Immature natural killer cell (primary cell): ENCODE measurements at places on chromosomes 4 and X. TPM values are rescaled to one million over a fixed set of nuclear protein-coding genes. Genes with fewer than 3 reads are reported as not detected.

DNA sequence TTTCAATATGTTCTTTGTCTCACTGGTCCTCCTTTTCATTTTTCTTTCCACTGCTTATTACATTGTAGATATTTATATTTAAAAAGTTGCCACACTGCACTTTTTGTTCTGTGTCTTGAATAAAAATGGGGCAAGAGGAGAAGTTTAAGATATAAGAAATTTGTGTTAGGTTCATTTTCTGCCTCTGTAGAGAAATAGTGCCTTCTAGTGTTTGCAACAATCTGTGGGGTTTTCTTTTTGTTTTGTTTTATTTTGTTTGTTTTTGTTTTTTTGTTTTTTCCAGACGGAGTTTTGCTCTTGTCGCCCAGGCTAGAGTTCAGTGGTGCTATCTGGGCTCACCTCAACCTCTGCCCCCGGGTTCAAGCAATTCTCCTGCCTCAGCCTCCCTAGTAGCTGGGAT, 20.1 kb upstream of the SMIM14 start:
- no peak overlapping the region for H3K4me3 ChIP-seq
- H3K36me3 ChIP-seq: no peaks in the 10 kb centered on the region
- no peak overlapping the region for H3K27ac ChIP-seq
- H3K27me3 ChIP-seq: peaks cover 3% of the 10 kb centered on the region
- no peak for DNase-seq

GRCh38 chr4:83250687-83251446, 33.7 kb downstream of the COQ2 start:
- no peak overlapping the region for H3K4me3 ChIP-seq
- peaks cover 2% of the 10 kb centered on the region for H3K36me3 ChIP-seq
- peak overlapping the region; percentile 86 for H3K27ac ChIP-seq

- peaks cover 3% of the 10 kb centered on the region for H3K27me3 ChIP-seq
- no peak overlapping the region for H3K27ac ChIP-seq
- H3K36me3 ChIP-seq: no peaks in the 10 kb centered on the region
- no peak for DNase-seq
- no peak overlapping the region for H3K4me3 ChIP-seq
These were observed 202.6 kb downstream of the PCDH19 start for GRCh38 chrX:100207331-100208024.

- no peak for DNase-seq
- peaks cover 4% of the 10 kb centered on the region for H3K4me1 ChIP-seq
- no peaks in the 10 kb centered on the region for H3K36me3 ChIP-seq
- no peak overlapping the region for H3K27ac ChIP-seq
- peaks cover 4% of the 10 kb centered on the region for H3K27me3 ChIP-seq
These were observed 22.7 kb upstream of the SRD5A3 start for GRCh38 chr4:55323375-55323774.

- H3K36me3 ChIP-seq: no peaks in the 10 kb centered on the region
- DNase-seq: no peak
- no peak overlapping the region for H3K27ac ChIP-seq
- no peaks in the 10 kb centered on the region for H3K4me1 ChIP-seq
- H3K4me3 ChIP-seq: no peak overlapping the region
These were observed 106.2 kb upstream of the MAML3 start for GRCh38 chr4:140260227-140260626.

DNA sequence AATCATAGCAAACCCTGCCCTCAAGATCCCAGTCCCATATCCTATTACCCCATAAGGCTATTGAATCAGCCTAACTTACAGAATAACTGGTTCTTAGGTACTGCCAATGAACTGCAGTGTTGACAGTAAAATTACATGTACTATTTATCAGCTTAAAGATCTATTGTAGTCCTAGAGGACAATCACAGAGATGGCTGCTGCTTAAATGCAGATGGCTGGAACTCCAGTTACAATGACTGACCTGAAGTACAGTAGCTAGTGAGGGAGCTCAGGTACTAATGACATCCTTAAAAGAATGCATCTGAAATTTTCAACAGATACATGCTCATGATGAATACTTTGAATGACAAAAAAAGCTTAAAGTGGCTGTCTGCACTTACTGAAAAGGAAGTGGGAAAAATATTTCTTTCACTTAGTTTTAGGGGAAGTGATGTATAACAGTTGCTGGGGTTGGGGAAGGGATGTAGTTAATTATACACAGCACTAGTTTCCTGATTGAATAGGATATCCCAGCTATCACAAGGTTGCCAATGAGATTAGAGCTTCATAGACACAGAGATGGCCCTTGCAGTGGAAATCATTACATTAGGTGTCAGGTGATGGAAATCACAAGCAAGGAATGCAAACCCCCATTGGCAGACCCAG, 42.0 kb downstream of the USP26 start:
- no peak for DNase-seq
- peaks cover 5% of the 10 kb centered on the region for H3K27me3 ChIP-seq
- no peak overlapping the region for H3K27ac ChIP-seq
- H3K4me3 ChIP-seq: no peak overlapping the region
- H3K36me3 ChIP-seq: no peaks in the 10 kb centered on the region

DNA sequence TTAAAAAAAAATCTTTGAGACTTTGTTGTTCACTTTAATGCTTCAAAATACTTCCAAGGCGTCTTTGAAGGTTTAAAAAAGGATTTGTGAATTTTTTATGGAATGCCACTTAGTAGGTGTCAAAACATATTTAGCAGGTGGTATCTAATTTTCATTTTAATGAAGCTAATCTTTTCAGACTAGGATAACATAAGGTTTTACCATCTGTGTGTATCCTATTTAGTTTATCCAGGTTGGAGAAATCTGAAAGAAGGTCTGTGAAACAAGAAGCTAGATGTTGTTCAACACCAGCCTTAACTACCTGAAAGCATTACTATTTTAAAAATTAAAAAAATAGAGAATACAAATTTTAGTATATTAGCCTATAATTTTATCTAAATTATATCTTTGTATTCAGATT, 193.4 kb downstream of the GRID2 start:
- DNase-seq: no peak
- no peaks in the 10 kb centered on the region for H3K27me3 ChIP-seq
- no peaks in the 10 kb centered on the region for H3K36me3 ChIP-seq
- no peak overlapping the region for H3K4me3 ChIP-seq
- H3K27ac ChIP-seq: no peak overlapping the region

- H3K36me3 ChIP-seq: no peaks in the 10 kb centered on the region
- H3K4me3 ChIP-seq: no peak overlapping the region
- H3K4me1 ChIP-seq: no peaks in the 10 kb centered on the region
These were observed 82.0 kb upstream of the FAM241A start for GRCh38 chr4:112063260-112063659.

DNA sequence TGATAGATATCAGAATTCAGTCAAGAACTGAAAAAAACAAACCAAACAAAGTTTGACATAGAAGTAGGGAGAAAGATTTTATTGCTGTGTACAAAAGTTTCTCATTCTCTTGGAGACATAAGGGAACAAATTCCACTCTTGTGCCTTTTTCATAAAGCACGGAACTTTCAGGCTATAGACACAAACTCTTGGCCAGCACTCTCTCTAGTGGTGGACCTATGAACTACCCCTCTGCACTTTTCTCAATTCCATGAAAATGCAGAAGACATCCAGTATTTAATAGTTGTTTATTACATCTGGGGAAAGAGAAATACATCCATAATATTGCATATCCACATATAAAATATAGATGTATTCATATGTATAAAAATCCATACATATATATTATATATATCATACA, 291.6 kb upstream of the HS3ST1 start:
- no peaks in the 10 kb centered on the region for H3K36me3 ChIP-seq
- H3K27ac ChIP-seq: no peak overlapping the region
- H3K27me3 ChIP-seq: no peaks in the 10 kb centered on the region
- DNase-seq: no peak

DNA sequence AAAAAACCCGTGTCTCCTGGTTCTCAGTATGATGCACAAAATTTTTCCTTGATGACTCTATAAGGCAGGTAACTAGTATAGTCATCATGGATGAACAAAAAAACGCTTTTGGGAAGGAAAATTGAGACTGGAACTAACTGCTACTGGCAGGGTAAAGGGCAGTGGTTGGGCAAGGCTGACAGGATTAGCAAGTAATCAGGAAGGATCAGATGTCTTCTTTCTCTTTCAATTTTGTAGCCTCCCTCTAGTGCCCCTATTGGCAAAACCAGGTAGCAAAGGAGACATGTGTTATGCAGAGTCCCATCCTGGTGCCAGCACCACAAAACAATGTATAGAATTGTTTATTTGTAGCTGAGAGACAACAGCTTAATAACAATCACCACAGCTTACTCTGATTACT, 12.8 kb upstream of the SLITRK4 start:
- no peak overlapping the region for H3K27ac ChIP-seq
- no peaks in the 10 kb centered on the region for H3K27me3 ChIP-seq
- no peaks in the 10 kb centered on the region for H3K36me3 ChIP-seq
- no peaks in the 10 kb centered on the region for H3K4me1 ChIP-seq
- no peak for DNase-seq
- H3K4me3 ChIP-seq: no peak overlapping the region

DNA sequence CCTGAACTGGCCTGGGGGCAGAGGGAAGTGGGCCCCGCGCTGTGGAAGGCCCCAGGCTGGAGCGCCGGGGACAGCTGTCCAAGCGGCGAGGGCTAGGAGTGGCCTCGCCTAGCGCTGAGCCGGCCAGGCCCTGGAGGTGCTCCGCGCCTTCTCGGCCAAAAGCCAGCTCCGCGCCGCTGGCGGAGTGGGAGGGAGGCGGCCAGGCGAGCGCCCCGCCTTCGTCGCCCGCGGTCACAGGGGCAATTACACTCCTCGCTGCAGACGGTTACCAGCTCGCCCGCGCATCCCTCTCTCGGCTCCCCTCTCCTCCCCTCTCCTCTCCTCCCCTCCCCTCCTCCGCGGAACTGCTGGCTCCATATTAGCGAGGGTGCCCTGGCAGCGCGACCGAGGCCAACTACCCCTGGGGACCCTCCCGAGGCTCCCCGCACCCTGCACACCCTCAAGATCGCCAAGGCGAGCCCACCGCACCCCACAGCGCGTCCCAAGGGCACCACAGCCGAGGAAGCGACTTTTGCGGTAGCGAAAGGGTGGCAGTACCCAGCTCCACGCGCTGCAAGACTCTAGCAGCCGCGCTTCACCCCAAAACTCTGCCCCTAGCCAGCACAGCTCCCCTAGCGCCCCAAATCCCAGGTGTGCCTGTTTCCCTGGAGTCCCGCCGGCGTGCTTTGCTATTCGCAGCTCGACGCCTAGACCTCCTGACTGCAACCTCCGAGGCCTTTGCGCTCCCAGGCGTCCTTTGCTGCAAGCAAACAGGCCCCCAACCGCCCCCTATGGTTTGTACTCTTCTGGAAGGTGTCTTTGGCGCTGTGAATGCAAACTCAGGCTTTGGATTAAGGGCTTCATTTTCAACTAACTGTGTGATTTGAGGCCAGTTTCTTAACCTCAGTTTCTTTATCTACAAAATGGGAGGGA, 91.4 kb downstream of the BCOR start:
- H3K36me3 ChIP-seq: no peaks in the 10 kb centered on the region
- no peak overlapping the region for H3K27ac ChIP-seq
- H3K4me1 ChIP-seq: no peaks in the 10 kb centered on the region
- H3K4me3 ChIP-seq: no peak overlapping the region
- DNase-seq: no peak

DNA sequence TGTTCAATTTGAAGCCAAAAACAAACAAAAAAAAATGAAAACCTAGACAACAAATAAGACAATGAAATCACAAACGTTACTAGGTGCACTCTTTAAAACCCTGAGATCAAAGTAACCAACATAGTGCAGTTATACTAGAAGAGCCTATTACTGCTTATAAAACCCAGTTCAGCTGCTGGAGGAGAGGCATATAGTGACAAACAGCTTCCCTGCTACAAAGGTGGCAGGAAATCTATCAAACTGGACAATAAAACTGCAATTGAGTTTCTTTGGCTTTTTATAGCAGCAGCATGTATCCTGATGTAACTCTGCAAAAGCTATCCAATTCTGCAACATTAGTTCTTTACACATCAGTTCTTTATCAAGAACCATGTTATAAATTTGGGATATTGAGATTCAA, 155.6 kb downstream of the LRBA start:
- H3K36me3 ChIP-seq: peaks cover 3% of the 10 kb centered on the region
- no peaks in the 10 kb centered on the region for H3K27me3 ChIP-seq
- no peak overlapping the region for H3K27ac ChIP-seq
- no peaks in the 10 kb centered on the region for H3K4me1 ChIP-seq
- no peak overlapping the region for H3K4me3 ChIP-seq

GRCh38 chrX:70498129-70498528, 53.5 kb downstream of the DLG3 start:
- H3K4me1 ChIP-seq: no peaks in the 10 kb centered on the region
- no peaks in the 10 kb centered on the region for H3K27me3 ChIP-seq
- no peak overlapping the region for H3K27ac ChIP-seq

GRCh38 chr4:150009533-150009932, 68.7 kb upstream of the DCLK2 start:
- no peak for DNase-seq
- H3K4me3 ChIP-seq: no peak overlapping the region
- H3K36me3 ChIP-seq: no peaks in the 10 kb centered on the region
- H3K4me1 ChIP-seq: no peaks in the 10 kb centered on the region
- no peak overlapping the region for H3K27ac ChIP-seq

DNA sequence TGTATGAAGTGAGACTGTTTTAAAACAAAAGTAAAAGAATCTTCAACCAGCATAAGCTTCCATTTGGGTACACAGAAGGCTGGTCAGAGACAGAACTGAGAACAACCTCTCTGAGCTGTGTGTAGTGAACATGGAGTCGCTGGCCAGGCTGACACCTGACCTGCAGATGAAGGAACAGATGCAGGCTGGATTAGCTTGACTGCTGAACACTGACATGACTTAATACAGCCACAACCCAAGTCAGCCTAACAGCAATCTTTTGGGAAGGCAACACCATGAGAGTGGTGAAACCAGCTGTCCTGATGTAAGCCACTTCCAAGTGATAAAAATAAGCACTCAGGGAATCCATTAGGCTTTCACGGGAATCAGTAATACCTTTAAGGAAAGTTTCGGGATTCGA, 10.1 kb downstream of the SCARB2 start:
- no peak overlapping the region for H3K27ac ChIP-seq
- no peaks in the 10 kb centered on the region for H3K36me3 ChIP-seq
- no peaks in the 10 kb centered on the region for H3K27me3 ChIP-seq
- no peak for DNase-seq
- H3K4me3 ChIP-seq: no peak overlapping the region
- peaks cover 29% of the 10 kb centered on the region for H3K4me1 ChIP-seq

DNA sequence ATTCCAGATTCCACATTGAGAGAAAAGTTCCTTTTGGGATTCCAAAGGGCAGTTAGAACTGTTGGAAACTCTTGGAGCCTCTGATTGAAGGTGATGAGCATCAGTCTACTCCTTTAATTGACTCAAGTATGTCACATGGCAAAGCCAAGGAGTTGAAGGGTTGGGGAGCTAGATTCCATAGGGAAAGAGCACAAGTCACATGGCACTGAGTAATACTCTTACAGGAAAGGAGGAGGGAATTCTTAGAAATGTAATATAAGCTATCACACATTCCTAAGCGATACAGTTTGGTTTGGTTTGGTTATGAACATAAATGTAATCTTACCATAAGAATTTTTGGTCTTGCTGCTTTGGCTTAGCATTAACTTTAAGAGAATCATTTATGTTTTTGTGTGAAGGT, 15.7 kb downstream of the SPCS3 start:
- peaks cover 13% of the 10 kb centered on the region for H3K36me3 ChIP-seq
- no peak overlapping the region for H3K4me3 ChIP-seq
- H3K4me1 ChIP-seq: peaks cover 51% of the 10 kb centered on the region

- DNase-seq: no peak
- H3K4me3 ChIP-seq: no peak overlapping the region
- H3K4me1 ChIP-seq: peaks cover 7% of the 10 kb centered on the region
- H3K27ac ChIP-seq: no peak overlapping the region
- H3K27me3 ChIP-seq: peaks cover 3% of the 10 kb centered on the region
- H3K36me3 ChIP-seq: no peaks in the 10 kb centered on the region
These were observed 164.8 kb upstream of the EMCN start for GRCh38 chr4:100682477-100683218.

The AR gene
- polyA plus RNA-seq: not detected

The GAGE2A gene
- polyA plus RNA-seq: not detected

The OPHN1 gene
- polyA plus RNA-seq: 0.49 TPM

The SLC26A1 gene
- 0.77 TPM for polyA plus RNA-seq

The MGAT4D gene
- polyA plus RNA-seq: not detected

The GPR119 gene
- polyA plus RNA-seq: not detected

The MFAP3L gene
- polyA plus RNA-seq: 2.9 TPM
